ENCODE measurements at places on chromosomes 7 and 10. TPM values are rescaled to one million over a fixed set of nuclear protein-coding genes. Genes with fewer than 3 reads are reported as not detected.

GRCh38 chr10:74529205-74529604, 297.2 kb upstream of the KAT6B start:
- DNase-seq: no peak

DNA sequence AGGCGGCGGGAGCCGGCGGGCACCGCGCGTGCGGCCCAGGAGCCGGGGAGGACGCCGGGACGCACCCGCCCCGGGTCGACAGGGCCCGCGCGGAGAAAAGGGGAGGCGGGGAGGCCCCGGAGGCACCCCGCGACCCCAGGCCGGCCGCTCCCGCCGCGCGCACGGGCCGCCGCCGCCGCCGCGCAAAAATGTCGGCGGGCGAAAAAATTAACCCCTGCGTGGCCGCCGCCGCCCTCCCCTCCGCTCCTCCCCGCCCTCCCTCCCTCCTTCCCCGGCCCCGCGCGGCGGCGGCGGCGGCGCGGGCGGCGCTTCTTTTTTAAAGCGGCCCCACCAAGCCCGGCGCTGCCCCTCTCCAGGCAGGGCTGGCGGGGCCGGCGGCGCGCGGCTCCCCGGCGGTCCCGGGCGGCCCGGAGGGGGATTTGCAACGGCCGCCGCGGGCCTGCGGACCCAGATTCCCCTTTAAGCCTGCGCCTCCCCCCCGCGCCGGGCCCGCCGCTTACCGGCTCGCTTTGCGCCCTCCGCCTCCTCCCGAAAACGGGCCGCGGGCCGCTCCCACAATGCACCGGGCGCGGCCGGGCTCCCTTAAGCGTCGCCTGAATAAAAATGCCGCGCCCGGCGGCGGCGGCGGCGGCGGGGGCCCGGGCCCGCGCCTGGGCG, 465 bp downstream of the SEPHS1 start:
- peak; percentile 91 for DNase-seq

GRCh38 chr7:145398758-145399157, 562.9 kb upstream of the TPK1 start:
- DNase-seq: no peak

DNA sequence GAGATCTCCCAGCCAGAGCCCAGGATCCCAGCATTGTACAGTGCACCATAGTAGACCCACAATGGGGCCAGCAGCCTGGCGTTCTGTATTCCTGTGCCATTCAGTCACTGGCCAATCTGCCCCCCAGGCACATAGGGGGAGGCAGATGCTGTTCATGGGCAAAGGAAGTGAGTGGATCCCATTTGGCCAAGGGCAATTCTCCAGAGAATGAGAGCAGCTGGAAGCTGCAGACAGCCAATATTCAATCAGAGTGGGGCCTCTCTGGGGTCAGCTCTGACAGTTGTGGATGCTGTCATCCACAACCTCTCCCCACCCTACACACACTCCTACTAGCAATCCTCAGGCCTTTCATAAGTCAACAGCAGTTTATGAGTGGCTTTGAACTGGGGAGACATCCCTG, 17.5 kb downstream of the STEAP1B start:
- no peak for DNase-seq

DNA sequence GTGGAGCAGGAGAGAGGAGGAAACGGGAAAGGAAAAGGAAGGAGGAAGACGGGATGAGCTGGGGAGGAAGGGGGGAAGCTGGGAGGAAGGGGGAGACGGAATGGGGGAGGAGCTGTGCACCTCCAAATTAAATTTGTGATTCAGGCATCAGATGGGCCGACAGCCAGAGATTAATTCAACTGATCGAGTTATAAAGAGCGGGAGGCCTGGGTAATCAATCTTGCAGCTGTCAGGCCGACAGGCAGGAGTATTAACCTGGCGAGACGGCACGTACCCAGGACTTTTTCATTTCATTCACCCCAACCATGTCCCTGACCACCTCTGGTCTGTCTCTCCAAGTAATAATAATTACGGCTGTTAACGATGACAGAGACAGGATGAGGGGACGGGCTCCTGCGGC, 26.2 kb downstream of the KAZALD1 start:
- DNase-seq: no peak

DNA sequence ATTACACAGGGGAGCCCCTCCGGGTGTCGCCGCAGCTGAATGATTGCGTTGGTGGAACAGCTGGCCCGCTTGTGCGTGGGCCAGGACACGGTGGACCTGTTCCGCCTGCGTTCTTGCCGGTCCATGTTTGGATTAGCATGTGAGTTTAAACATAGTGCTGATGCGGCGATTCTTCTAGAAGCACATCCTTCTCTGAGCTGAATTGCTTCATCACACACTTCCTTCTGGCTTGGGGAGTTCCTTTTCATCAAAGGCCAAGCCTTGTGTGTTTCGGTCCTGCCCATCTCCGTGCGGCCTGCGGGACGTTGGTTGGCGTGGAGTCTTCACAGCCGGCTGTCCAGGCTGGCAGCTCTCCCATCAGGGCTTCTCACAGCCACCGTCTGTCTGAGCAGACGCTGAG, 45.5 kb upstream of the SLC29A4 start:
- DNase-seq: peak; percentile 86

DNA sequence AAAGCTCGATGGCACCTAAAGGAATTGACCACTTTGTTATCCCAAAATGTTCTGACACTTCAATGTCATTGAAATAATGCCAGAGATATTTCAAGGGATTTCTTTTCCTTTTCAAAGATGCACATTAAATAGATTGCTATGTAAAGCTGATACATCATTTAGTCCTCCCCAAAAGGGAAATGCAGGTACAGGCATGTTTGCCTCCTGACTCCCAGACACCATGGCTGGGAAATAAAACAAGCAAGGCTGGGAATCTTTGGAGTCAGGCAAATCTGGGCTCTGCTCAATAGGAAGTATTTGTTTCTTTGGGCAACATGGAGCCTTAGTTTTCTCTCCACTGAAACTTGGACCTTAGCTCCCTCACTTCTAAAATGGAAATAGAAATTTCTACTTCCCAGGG, 230.8 kb upstream of the LRRTM3 start:
- no peak for DNase-seq

DNA sequence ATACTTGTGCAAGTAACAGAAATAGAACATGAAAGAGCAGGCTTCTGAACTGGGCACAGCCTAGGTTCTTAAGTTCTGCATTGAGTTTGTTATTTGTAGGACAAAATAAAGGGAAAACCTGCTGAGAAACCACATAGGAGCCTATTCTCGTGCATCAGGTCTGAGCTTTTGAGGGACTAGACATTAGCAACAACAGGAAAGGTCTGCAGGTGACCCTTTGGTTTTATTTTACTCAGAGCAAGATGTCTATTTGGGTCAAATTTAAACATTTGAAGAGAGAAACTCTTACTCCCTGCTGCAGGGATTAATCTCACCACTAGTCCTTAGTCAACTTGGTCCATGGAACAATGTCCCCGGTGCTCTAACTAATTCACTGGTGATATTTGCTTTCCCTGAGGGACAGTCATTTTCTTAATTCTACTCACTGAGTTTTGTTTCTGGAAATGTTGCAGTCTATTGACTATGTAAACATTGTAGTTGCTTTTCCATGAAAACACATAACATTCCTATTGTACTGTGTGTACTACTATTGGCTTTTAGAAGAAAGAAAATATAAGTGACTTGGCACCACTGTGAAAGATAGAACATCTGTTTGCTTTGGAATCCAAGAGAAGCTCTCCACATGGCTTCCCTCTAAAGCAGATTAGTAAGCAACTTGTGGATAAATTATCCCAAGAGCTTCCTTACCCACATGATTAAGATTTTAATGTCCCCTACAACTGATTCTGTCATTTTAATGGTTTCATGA, 108.2 kb downstream of the CHRM2 start:
- no peak for DNase-seq

DNA sequence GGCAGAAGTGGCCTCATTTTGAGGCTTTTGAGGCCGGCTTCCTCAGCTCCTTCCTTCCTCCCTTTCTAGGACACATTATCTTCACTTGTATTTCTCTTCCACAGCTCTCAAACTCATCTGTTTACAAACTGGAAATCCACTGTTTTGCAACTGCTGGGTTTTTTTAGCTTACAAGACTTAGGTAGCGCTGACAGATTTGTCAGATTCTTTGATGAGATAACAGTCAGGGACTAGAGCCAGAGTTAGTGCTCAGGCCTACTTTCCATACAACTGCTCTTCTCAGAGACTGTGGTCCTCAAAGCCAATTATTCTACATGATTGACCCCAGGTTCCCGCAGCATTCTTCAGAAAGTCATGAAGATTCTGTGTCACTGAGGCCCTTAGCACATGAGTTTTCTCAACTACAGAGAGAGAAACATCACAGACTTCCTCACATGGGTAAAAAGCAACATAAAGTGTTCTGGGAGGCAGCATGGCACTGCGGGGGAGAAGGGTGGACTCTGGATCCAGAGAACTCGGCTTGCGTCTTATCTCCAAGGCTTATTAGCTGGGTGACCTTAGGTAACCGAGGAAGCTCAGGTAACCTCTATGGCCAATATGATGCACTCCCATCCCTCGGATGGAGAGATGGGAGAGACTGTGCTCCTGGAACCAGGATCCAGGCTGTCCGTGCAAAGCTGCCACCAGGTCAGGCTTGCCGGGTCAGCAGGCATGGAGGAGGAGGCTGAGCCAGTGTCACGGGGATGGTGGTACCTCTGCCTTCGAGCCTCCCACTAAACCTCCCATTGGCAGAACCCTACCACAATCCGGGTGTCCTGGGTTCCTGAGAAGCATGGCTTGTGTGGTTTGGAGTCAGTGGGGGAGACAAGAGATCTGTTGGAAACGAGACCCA, 10.5 kb downstream of the DDC start:
- DNase-seq: no peak

GRCh38 chr7:80110376-80110775, 24.3 kb upstream of the GNAI1 start:
- no peak for DNase-seq

DNA sequence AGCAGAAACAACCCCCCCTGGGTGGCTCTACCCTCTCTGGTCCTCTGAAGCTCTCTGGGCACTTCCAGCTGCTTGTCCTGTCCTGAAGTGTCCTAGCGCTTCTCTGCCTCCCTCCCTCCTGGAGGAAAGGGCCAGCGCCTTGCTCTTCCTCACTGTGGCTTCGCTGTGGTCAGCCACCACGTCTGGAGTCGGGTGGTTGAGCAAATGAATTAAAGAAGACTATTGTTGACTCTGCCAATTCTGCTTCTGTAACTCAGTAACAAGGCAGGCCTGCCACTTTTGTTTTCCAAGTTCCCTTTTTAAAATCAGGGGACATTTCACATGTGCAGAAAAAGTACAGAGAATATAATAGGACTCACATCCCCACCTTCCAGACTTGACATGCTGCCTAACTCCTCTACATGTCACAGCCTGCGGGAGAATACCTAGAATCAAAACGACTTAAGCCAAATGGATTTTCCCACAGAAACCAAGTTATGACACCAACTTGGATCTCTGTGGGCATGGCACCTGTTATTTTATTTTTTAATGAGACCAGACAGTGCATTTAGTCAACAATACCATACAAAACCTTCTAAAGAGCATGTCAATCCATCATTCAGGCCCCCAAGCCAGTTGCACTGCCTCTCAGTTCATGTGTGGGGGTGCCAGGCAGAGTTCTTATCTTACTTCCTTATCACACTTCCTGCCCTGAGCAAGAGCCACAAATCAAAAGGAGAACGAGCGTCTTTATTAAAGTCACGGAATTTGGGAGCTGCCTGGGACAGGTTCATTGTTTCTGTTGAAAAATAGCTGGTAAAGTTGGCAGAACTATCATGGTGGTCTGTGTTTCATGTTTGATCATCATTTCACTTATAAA, 6.8 kb downstream of the FFAR4 start:
- peak; percentile 40 for DNase-seq

DNA sequence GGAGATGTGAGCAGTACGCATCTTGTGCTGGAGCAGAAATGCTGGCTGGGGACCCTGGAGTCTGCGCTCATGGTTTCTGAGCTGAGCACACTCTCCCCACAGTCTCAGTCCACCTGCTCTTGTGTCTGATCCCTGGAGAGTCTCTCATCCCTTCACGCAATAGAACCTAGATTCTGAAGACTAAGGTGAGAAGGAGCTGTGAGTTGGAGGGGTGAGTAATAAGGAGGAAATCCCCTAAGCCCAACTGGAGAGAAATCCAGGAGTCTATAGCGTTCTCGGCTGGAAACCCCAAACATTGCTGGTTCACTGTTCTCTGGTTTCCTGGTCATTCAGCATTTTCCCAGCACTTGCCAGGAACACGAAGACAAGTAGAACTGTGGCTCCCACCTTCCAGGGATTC, 68.3 kb upstream of the SMNDC1 start:
- DNase-seq: no peak

- no peak for DNase-seq
Measured at GRCh38 chr10:22643116-22643515, 71.3 kb downstream of the PIP4K2A start.

- no peak for DNase-seq
Measured at GRCh38 chr10:102121739-102122372, 1.7 kb upstream of the LDB1 start.

DNA sequence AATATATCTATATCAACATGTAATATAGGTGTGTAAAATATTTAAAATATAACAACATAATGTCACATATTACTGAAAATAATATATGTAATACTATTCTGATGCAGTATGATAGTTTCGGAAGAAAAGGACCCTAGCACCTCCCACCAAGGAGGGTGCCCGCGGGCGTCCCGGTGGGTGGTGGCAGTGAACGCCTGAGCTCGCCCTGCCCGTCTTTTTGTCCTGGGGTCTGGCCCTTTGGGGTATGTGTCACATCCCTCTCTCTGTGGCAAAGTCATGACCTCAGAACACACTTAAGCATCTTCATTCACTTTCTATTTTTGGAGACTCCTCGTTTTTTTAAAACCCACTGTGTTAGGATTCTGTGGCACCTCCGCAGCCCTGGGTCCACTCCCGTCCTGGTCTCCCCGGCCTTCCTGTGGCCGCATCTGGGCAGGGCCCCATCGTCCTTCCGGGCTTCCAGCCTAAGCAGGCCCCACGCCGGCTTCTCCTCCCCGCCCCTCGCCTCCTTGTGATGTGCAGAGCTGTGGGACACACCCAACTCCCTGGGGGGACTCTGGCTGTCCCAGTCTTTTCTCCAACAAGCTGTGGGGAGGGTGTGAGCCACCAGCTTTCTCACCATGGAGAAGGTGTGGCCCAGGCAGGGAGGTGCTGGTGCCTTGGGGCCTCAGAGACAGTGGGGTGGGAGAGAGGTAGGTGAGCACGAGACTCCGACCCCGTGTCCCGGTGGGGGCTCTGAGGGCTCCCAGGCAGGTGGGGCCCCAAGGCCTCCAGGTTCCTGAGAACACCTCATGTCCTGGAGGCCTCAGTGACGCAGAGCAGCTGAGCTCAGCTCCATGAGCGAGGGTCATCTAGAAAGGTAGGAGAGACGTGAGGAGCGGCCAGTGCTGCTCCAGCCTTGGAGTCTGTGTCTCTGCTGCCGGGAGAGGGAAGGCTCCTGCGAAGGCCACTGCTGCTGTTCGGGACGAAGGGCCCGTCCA, 16.5 kb downstream of the PWWP2B start:
- DNase-seq: peak; percentile 23

GRCh38 chr7:142790056-142790455, 19.3 kb downstream of the PRSS2 start:
- no peak for DNase-seq

GRCh38 chr10:1661416-1661815, 75.9 kb downstream of the ADARB2 start:
- no peak for DNase-seq

Gene LRRC4
- 3.3 TPM for total RNA-seq

Gene HMX3
- not detected for total RNA-seq

Gene AZGP1
- total RNA-seq: 70.9 TPM

Gene CFAP69
- 4.2 TPM for total RNA-seq

Gene PLXNA4
- 19.2 TPM for total RNA-seq

Gene KIF11
- total RNA-seq: 0.64 TPM
